Camera-type eye (tissue), 1 donor: ENCODE measurements at places on chromosomes 7 and 10. TPM values are rescaled to one million over a fixed set of nuclear protein-coding genes. Genes with fewer than 3 reads are reported as not detected.

The ADAM12 gene
- 29.9 TPM for total RNA-seq

The OR2A1 gene
- total RNA-seq = 0.44 TPM

The AZGP1 gene
- 15.0 TPM for total RNA-seq

The CHN2 gene
- 62.5 TPM for total RNA-seq

The TTYH3 gene
- 87.3 TPM for total RNA-seq

The NUTM2B gene
- total RNA-seq = 0.66 TPM

The ARHGAP19 gene
- 18.8 TPM for total RNA-seq

The COL1A2 gene
- 6,947 TPM for total RNA-seq

The MYL7 gene
- not detected for total RNA-seq

The KIN gene
- 13.8 TPM for total RNA-seq
